Activated gamma-delta T cell treated with anti-CD3 and anti-CD28 coated beads, Interleukin-2, amount 50 U/mL, for 16 hours (primary cell): ENCODE measurements at places on chromosomes 2 and 18.

- no peak for DNase-seq
Observed at GRCh38 chr2:119486886-119487285, 37.4 kb downstream of the SCTR start.

DNA sequence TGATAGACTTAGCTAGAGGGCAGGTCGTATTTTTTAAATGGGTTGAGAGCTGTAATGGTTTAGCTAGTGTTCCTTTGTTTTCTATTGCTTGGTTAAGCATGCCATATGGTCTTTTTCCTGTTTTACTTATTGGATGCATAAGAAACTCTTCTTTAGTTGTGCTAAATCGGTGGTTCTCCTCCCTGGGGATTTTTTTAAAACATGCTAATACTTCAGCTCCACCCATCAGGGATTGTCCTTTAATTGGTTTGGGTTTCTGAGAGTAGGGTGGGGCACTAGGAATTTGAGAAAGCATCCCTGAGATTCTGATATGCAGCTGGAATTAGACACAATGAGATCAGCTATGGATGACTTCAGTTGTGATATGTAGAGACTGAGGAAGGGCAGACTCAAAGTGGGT, 497.2 kb downstream of the THSD7B start:
- no peak for DNase-seq

DNA sequence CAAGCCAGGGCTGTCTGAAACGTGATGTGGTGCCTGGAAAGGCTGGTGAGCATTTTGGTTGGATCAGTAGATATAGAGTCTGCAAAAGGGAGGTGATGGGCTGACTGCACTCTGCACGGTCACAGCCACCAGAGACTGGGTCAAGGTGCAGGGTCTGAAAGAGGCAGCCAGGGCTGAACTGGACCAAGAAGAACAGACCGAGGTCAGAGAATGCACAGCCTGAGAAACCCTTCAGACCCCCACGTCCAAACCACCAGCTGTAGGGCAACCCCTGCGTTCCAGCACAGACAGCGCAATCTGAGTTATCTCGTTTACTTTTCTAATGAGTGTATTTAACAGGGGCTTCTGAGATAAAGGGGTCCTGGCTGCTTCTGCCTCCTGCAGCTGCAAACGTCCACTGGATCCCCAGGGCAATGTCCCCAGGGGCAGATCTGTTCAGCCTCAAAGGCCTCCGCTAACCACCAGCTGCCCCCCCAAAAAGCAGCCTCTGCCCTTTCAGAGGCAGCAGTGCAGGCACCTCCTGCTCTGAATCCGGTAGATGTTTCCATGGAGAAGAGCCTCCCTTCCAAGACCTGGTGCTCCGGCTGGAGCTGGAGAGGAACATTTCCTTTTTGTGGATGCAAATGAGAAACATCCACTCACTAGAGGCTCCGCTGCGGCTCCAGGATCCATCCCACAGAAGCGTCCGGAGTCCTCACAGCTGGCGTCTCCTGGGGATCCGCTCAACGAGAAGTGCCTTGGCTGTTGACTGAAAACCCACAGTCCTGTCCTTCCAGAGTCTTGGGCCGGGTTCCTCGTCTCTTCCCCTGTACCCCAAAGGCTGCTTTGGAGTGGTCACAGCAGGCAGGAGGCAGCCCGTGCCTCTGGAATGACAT, 970 bp upstream of the KCNG2 start:
- DNase-seq = no peak

DNA sequence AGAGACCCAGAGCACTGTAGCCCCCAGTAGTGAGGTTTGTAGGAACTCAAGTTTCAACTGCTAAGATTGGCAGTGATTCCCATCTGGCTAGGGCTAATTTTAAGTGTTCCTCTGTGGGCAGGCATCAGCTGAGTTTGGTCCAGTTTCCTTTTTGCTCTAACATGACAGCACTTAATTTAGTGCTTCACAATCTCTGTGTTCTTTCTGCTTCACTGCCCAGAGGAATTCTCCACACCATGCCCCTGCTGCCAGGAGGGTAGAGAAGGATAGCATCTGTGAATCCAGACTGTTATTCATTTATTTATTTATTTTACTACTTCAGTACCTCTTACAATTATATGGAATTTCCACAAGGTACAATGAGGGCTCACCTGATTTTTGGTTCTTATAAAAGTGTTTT, 549.9 kb upstream of the FSIP2 start:
- no peak for DNase-seq

GRCh38 chr18:23684515-23685197, 4.6 kb upstream of the LAMA3 start:
- no peak for DNase-seq

- no peak for DNase-seq
Observed at GRCh38 chr2:974502-974901, 23.9 kb downstream of the SNTG2 start.

DNA sequence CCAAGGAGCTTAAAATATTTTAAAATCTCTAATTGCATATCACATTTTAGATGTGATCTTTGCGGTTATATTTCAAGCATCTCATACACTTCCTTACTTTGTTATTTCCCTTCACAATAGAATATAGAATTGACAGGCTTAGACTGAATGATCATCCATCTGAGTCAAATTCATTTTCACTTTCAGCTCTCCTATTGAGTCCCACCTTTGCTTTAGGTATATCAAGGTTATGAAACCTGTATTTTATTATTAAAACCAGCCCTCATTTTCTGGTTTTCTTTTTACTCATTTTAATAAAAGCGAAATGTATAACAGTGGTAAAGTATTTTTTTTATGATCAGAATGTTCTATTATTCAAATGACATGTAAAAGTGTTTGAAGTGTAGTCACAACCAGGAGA, 162.9 kb upstream of the KYNU start:
- no peak for DNase-seq

DNA sequence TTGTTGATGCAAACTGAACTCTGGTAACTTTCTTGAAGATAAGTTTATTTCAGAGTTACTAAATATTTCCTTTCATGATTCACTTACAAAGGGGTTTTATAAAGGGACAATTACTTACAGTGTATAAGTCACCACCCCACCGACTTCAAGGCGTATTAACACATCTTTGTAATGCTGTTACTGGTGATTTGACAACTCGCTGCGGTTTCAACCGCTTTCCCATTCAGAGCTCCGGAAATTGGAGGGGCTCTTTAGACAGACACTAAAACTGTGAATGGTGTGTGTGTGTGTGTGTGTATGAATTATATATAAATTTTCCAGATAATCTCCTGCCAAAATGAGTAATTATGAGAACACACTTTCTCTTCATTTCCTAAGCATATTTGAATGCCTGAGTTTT, 4.9 kb downstream of the TM4SF20 start:
- no peak for DNase-seq

- no peak for DNase-seq
Observed at GRCh38 chr2:73918856-73919255, 7.8 kb upstream of the DGUOK start.

GRCh38 chr2:220300806-220301205, 673.4 kb downstream of the SLC4A3 start:
- no peak for DNase-seq

DNA sequence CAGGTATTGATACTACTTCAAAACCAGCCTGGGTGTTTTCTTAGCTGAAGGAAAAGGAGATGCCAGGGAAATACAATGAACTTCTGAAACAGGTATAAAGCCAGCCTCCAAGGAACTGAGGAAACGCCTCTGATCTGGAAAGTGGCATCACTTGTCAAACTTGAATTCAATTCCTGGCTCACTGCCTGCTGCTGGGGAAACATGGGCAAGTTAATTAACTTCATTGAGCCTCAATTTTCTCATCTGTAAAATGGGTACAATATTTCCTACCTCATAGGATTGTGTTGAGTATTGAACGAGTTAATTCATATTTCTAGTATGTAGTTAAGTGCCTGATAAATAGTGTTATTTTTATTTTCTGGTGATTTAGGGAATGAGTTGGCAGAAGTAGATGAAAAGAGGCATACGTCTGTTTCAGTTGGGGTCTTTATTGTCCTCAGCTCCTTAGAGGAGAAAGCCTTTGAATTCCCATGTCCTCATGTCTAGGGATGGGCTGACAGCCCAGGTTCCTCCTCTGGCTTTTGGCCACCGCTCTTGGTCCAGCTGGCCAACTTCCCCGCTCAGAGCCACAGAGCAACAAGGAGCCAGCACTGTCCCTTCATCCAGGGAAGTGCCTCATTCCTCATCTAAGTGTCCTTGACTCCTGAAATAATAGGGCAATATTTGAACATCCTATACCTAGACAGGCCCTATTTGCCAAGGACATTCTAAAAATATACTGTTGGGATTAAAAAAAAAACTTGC, 210.5 kb upstream of the GATA6 start:
- no peak for DNase-seq

DNA sequence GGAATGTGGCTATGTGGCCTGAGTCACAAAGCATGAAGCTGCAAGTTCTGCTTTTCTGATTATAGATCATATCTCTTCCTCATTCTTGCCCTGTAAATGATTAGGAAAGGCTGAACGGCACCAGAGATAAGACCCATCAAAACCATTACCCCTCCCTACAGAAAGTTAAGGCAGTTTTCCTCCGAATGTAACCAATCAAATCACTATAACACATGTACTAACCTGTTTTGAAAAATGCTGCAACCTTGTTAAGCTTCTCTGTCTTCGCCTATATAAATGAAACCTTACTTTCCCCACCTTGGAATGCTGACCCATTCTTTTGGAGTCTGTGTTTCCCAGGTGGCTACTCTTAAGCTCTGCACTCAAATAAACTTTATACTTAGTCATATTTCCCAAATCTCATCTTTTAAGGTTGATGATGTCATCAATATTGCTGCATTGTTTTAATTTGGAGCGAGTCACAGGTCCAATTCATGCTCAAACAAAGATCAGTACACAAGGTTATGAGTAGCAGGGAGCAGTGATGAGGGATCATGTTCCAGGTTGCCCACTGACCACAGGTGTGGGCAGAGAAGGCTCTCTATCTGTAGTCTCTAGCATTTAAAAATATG, 662.3 kb downstream of the IRS1 start:
- no peak for DNase-seq

DNA sequence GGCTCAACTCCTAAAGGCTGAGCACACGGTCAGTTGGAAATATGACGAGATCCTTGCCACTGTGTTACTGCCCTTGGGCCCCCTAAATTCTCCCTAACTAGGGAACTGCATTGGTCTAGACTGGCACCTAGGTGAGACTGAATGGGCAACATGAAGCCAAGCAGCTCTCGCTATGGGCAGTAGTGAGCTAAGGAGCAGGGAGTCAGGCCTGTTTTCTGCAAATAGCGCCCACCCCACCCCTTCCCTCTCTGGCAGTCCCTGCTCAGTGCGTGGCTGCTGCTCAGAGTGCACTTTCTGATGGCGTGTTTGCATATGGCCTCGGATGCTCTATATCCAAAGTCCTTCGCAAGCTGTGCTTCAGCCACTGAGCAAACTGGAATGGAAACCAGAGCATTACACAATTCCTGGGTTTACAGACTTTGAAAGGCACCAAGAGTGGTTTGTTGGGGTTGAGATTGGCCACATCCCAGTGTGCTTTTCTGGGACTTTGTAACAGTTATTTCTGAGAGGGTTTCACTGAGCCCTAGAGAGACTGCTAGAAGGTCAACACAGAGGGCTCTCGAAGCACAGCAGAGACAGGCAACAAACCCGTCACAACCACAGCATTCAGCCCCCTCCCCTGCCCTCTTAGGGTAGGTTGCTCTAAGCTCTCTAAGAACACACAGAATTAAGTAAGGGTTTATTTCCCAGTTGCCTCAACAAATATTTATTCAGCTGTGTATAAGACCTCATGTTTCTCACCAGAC, 419.9 kb downstream of the STK39 start:
- DNase-seq = no peak

- no peak for DNase-seq
Observed at GRCh38 chr2:196205881-196206435, 34.6 kb upstream of the STK17B start.

- no peak for DNase-seq
Observed at GRCh38 chr2:86017901-86018896, 87.5 kb downstream of the POLR1A start.

GRCh38 chr2:233835230-233836186, 18.8 kb downstream of the HJURP start:
- DNase-seq = no peak

GRCh38 chr2:155151945-155152344, 453.4 kb downstream of the KCNJ3 start:
- no peak for DNase-seq

GRCh38 chr2:238029853-238030252, 30.9 kb upstream of the SCLY start:
- DNase-seq = no peak

DNA sequence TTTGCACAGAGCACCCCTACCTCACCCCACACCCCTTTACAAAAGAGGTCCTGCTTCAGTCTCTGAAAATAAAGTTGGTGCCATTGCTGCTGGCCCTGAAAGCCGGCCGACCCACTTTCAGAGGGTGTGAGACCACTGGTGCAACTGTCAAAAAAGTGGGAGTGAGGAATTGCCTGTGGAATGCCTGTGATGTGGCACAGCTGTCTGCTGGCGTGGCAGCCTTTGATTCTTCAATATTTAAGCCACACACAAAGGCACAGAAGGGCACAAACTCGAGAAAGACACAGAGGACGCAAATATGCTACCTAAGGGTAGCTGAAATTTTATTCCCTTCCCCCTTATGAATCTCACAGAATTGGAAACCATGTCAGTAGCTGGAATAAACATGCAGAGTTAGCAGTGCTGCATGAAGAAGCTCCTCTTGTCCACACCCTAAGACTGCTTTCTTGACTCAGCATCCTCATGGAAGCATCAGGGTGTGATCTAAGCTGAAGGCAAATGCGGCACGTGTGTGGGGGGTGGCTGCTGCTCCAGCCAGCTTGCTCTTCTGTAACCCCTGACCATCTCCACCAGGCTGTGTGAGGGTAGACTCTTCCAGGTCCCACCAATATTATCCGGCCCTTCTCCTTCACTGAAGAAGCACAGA, 92.3 kb downstream of the CELF4 start:
- DNase-seq = no peak

DNA sequence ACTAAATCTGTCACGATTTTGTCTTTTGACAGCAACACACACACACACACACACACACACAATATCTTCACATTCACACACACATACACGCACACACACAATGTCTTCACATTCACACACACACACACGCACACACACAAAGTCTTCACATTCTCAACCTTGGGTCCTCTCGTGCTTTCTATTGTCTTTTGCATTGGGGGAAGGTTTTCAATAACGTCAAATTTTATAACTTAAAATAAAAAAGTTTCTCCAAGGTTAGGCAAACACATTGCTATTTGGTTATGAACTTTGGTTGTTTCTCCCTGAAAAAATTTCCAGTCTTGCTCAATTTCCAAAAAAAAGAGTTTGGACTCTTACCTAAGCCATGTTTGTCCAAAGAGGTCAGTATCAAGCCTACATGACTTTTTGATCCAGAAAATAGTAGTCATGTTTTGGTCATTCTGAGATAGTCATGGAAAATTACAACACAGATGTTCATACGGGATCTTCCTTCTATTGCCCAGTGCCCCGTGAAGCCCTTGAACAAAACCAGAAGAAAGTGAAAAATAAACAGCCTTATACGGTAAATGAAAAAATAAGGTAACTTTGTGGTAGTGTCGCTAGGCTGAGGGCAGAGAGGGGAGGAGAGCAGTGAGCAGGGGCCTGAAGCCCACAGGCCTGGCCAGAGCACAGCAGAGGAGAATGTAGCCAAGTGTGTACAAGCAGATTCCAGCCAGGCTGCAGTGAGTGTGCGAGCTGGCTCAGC, 542.8 kb upstream of the ID2 start:
- no peak for DNase-seq
